ENCODE measurements at places on chromosomes 6 and 20.

DNA sequence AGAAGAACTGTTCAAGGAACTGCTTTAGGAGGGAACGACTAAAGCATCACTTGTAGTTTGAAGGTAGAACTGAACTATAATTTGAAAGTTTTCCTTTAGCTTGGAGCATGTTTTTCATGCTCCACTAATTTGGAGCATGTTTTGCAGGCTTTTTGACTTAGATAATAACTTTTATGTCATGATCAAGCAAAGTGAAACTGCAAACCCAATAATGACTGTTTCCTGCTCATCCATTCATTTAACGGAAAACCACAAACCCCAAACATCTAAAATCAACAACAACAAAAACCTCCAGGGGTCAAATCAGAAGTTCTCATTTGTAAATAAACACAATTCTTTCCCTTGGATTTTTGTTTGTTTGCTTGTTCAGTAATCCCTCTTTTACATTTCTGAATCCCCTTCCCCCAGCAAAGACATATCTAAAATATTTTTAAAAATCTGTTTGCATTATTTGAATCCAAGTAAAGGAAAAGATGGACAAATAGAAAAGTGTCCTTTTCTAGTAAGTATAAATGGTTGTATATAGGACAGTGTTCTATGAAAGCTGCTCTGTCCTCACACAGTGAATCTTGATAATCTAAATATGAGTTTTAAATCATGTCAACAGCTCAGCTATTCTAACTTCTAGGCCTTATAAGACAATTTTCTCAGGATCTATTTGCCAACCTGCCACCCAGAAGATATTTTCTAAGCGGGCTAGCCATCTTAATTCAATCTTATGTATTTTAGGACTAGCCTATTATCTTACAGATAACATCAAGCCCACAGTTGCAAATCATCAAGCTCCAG lies 2.6 kb downstream of the SIM1 start:
- DNase-seq = no peak

DNA sequence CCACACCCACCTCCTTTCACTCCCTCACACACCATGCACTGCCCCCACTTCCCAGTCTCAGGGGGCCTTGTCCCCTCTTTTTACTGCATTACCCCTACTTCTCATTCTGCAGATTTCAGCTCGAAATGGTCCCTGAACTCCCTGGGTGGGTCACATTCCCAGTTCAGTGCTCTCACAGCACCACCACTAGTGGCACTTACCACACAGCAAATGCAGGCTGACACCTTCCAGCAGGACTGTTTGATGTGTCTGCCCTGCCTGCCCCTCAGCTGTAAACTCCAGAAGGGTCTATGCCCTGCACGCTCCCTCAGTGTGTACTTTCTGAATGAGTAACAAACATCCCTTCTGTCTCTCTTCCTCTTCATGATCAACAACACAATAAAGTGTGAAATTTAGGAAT lies 4.0 kb downstream of the DYNLT1 start:
- DNase-seq = no peak

- no peak for DNase-seq
Measured at GRCh38 chr6:18022398-18023231, 35.2 kb upstream of the KIF13A start.

DNA sequence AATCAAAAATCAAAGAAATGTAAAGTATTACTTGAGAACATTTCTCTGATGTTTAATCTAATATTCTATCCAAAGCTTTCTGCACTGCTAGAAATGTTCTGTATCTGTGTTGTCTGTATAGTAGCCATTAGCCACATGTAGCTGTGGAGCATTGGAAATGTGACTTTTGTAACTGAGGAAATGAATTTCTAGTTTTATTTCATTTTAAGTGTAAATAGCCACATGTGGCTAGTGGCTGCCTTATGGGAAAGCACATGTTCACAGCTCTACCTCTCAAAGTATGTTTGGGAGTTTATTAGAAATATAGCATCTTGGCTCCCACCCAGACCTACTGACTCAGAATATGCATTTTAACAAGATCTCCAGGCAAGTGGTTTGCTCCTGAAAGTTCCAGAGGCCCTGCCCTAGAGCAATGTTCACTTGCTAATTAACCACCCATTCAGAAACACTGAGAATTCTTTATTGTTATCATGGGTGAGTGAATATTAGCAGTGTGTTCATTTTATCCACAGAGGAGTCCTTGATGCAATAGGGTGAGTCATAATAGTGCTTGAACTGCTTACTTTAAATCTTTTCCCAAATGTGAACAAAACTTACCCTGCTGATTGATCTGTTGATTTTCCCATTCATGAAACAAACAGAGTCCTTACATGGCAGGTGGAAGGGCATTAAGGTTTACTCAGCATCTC lies 282.7 kb downstream of the PLCB1 start:
- peak; percentile 4 for DNase-seq

GRCh38 chr6:130514712-130515111 lies 148.9 kb downstream of the TMEM200A start:
- DNase-seq = no peak

DNA sequence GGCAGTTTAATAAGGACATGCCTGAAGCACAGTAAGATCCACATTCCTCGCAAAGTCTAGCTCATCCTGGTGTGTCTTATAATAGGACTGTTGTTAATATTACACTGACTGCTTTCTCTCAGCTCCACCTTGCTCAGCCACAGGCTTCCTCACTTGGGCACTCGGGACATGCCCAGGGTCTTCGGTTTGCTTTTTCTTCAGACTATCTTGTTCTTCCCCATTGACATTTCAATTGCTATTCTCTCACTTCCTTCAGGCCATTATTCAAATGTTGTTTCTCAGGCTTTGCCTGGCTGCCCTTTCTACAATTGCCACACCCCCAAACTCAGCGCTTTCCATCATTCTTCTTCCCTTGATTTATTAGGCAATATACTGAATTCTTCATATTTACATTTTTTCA lies 274.8 kb upstream of the RGS17 start:
- no peak for DNase-seq

GRCh38 chr20:11796026-11796425 lies 121.7 kb upstream of the BTBD3 start:
- no peak for DNase-seq

DNA sequence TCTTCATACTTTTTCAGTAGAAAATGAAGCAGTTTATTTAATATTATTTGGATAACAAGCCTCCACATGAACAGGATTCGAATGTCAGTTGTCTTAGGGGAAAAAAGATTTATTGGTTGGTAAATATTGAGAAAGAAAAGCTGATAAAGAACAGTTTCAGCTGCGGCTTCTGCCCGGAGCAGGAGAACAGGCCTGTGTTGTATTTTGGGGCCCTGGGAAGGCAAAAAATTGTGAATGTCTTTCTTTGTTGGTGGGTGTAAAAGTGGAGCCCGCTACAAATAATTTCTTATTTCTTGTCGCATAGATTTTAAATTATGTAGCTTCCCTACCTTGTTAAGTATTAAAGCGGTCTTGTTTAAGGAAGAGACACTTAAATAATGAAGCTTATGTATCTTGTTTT lies 90.5 kb upstream of the PAX1 start:
- no peak for DNase-seq

DNA sequence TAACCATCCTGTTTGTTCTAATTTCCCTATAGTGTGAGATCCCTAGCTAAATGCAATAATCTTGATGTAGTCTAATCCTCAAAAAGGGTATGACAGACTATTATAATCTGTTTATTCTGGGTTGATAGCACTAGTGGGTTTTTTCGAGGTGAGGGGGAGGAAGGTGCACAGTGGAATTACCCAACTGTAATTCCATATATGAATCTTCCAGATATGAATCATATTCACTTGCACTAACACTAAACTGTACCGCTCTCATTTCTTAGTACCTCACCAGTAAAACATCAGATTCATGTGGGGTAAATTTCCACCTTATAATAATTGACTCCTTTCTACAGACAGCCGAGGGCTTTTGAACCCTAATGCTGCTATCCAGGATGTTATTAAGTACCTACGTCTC lies 16.5 kb downstream of the NCOA7 start:
- DNase-seq = no peak

GRCh38 chr20:60999250-60999649 lies 252.8 kb upstream of the CDH4 start:
- no peak for DNase-seq

DNA sequence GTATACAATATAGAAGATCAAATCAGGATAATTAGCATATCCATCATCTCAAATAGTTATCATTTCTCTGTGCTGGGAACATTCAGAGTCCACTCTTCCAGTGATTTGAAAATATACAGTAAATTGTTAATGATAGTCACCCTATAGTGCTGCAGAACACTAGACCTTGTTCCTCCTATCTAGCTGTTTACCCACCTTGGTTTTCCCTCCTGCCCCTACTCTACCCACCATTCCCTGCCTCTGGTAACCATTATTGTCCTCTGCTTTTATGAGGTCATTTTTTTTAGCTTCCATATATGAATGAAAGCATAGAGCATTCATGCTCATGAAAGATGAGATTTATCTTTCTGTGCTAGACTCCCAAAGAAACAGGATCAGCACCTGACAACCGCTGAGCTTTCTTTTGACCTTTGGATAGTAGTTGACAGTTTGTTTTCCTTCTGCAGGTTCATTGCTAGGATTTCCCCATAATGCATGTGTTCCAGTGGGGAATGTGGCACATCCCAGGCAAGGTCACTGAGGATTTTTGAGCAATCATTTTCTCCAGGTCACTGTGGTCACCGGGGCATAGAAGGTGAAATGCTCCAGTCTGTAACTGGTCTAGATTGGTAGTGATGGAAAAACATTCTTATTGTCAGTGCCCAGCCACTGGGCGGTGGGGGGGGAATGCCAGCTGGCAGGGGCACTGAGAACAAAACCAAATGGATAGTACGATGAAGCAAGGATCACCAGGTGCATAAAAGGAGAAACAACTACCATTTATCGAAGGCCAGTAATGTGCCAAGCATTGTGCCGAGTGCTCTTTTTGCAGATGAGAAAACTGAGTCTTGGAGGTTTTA lies 33.6 kb upstream of the BCAS1 start:
- DNase-seq = no peak

DNA sequence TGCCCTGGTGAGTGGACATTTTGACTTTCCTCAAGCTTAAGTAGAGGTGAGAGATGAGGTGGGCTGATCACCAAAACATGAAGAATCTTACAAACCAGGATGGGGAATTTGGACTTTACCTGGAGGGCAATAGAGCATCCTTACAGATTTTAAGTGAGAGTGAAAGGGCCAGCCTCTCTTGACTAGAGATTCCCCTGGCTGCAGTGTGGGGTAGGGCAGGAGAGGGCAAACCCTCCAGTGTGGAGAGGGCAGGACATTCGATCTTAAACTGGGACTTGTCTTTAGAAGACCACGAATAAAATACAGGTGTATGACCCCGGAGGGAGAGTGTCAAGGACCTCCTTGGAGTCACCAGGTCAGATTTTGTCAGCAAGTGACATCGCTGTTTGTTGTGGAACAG lies 105.1 kb downstream of the SNAP25 start:
- no peak for DNase-seq

GRCh38 chr6:79717989-79718388 lies 86.9 kb downstream of the SH3BGRL2 start:
- DNase-seq = no peak

DNA sequence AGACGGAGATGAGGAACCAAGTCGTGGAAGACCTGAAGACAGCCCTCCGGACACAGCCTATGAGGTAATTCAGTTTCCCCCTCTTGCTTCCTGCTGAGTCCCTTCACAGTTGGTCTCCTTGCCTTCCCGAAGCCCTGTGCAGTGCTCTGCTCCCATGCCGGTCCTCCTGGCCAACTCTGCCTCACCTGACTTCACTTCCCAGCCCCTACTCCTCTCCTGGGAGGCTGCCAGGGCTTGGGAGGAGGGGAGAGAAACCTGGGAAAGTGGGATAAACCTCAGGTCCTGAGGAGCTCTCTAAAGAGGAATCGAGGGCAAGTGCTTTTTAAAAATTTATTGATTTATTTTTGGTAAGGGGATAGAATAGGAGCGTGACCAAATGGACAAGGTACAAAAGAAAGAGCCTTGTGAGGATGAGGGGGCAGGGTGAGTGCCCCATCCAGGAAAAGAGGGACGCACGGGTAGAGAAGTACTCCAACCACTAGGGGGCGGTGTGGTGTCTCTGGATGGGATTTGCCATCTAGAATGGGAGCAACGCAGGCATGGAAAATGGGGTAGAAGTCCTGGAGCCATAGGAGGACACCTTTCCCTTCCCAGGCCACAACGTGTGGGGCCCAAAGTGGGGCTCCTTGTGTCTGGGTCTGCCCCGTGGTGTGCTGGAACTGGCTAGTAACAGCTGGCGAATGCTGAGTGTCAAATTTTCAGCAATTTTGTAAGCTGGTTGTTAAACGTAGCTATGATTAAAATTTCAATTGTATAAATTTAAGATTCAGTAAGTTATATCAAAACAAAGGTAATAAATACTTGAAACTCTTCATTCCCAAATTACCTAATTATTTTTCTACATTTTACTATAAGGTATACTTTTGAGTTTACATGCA lies 69.0 kb downstream of the MOCS1 start:
- DNase-seq = peak; percentile 38

- DNase-seq = no peak
Measured at GRCh38 chr6:101458826-101459225, 65.3 kb downstream of the GRIK2 start.

DNA sequence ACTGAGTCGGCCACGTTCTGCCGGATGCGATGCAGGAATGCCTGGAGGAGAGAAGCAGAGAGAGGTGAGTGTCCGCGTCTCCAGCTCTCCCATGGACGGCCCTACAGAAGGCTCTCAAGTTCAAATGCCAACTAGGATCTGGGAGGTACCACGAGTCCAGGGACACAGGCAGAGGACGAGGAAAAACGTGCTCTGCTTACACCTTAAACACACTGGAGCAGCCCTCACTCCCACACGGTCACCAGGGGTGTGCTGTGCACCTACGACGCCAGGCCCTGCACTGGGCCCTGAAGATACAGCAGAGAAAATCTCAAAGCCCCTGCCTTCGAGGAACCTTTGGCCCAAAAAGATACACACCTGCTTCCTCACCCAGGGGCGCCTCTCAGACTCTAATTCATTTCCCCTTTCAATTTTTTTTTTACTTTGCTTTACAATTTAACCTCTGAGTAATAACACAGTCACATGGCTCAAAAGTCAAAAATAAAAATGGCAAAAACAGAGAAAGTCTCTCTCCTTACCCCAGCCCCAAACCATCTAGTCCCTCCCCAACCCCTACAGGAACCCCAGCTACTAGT lies 79.9 kb downstream of the PREX1 start:
- no peak for DNase-seq

- DNase-seq = no peak
Measured at GRCh38 chr6:168598251-168599117, 157.5 kb downstream of the SMOC2 start.

- no peak for DNase-seq
Measured at GRCh38 chr6:70725817-70726415, 58.2 kb downstream of the SMAP1 start.

- DNase-seq = no peak
Measured at GRCh38 chr20:40668449-40669228, 20.4 kb downstream of the MAFB start.
